Midbrain (tissue), 1 donor: ENCODE measurements at places on chromosomes 12 and 14.

- DNase-seq: no peak
These were observed 136.3 kb downstream of the AEBP2 start for GRCh38 chr12:19575337-19576243.

GRCh38 chr14:41607966-41608663, 1.4 kb downstream of the LRFN5 start:
- no peak for DNase-seq

DNA sequence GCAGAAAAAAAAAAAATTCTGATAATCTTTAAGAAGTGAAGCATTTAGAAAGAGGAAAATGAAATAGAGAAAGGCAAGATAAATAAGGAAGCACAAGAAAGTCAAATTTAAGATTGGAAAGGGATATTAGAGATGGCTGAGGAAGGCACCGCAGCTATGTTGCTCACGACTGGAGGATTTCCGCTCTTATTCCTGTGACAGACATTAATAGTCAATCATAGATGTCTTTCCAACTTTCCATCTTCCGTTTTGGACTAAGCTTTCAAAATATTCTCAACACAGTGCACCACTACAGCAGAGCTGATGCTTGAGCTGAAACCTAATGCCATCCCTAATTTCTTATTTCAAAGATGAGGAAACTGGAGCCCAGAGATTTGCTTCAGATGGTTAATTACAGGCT, 290.6 kb downstream of the FOXN3 start:
- no peak for DNase-seq

GRCh38 chr14:86543521-86543920, 1013.6 kb downstream of the FLRT2 start:
- no peak for DNase-seq

- DNase-seq: no peak
These were observed 131.1 kb upstream of the VRK1 start for GRCh38 chr14:96666088-96666487.

DNA sequence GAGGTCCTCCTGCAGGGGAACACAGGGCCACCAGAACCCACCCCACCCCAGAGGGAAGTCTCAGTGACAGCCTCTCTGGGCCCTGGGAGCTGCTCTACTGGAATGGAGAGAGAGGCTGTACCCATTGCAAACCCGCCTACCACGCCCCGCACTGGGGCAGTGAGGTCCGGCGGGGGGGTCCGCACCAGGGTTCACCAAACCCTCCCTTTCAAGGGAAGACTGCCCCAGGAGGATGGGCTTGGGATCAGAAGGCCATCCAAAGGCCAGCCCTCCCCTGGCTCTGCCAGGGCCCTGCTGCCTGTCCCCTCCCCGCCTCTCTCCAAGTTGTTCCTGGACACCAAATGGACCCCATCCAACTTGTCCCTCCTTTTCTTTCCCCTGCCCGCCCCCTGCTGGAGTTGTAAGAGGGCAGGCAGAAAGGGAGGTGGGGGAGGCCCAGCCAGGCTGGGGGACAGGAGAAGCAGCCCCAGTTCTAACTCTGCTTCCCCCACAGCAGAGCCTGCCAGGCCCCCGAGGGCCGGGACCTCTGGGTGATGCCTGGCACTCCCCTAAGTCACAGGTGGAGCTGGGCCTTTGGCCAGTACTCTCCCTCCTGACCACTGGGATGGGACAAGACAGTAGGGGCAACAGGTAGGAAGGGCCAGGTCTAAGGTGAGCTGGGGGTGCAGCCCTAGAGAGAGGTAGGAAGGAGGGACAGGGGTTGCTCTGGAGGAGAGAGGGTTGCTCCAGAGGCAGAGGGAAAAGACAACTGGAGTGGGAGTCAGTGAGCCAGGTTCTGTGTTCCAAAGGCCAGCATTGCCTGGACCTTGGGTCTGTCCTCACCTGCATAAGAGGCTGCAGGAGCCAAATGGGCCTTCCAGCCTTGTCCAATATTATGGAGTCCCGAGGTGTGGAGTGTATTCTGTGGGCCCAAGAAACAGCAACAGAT, 3.2 kb upstream of the DIO3 start:
- DNase-seq: peak; percentile 5

- DNase-seq: no peak
These were observed 216.7 kb downstream of the FBXL14 start for GRCh38 chr12:1377681-1378080.

- DNase-seq: peak; percentile 86
These were observed at the start of gene GAS2L3 for GRCh38 chr12:100573292-100574186. Gene GAS2L3 (plus strand): TSS chr12:100573684. CDS start chr12:100594905, 21,221 bp downstream.

GRCh38 chr12:1093166-1093751, 102.2 kb downstream of the ERC1 start:
- DNase-seq: peak; percentile 65

GRCh38 chr12:27673101-27673718, 23.0 kb upstream of the REP15 start:
- DNase-seq: no peak

- DNase-seq: no peak
These were observed 215.5 kb downstream of the C12orf50 start for GRCh38 chr12:87813476-87814234.

- DNase-seq: no peak
These were observed 693.3 kb downstream of the MED13L start for GRCh38 chr12:115584156-115584555.

DNA sequence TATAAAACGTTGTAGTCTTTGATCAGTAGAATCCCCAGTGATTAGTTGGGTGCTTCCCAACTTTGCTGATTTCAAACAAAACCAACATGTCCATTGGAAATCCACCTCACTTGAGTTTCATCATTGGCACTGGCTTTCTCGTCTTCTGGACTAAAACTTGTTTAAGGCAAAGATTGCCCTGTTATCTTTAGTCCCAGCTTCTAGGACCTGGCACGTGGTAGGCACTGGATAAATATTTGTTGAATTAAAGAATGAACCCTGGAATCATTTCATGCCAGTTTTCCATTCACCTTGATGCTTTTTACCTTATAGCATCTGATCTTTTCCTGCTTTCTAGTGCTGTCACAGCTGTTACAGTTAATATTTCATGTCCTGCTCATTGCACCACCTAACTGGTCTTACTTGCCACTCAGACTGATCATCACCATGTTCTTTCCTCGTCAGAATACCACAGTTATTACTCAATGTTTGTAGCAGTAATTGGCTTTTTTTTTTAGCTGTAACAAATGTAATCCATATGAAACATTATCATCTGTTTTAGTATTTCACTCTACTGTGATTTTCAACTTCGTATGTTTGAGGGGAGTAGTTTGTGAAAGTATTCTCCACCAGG, 7.3 kb upstream of the C12orf50 start:
- no peak for DNase-seq

DNA sequence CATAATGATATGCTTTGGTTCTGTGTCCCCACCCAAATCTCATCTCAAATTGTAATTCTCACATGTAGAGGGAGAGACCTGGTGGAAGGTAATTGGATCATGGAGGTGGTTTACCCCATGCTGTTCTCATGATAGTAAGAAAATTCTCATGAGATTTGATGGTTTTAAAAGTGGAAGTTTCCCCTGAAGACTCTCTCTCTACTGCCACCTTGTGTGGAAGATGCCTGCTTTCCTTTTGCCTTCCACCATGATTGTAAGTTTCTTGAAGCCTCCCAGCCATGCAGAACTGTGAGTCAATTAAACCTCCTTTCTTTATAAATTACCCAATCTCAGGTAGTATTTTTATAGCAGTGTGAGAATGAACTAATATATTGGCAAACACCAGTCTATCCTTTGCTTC, 260.4 kb upstream of the PPFIA2 start:
- DNase-seq: no peak

GRCh38 chr12:62792236-62792870, 142.6 kb downstream of the PPM1H start:
- no peak for DNase-seq

- no peak for DNase-seq
These were observed 1.4 kb downstream of the EPS8 start for GRCh38 chr12:15787778-15788177.

DNA sequence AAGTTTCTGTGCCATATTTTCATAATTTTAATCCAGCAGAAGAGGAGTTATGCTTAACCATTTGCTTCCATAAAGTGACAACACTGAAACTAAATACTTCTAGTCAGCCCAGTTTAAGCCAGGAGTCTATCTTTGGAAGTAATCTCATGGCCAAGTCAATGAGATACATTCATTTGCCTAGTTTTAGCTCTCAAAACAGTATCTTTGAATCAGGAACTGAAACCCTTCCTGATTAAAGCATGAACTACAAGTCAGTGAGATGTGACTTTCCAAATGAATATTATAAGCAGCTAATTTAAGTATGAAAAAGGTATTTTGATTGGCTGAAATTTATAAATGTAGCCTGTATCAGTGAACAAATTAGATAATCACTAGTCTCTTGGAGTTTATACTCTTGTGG, 491.5 kb downstream of the SLC6A15 start:
- DNase-seq: no peak

DNA sequence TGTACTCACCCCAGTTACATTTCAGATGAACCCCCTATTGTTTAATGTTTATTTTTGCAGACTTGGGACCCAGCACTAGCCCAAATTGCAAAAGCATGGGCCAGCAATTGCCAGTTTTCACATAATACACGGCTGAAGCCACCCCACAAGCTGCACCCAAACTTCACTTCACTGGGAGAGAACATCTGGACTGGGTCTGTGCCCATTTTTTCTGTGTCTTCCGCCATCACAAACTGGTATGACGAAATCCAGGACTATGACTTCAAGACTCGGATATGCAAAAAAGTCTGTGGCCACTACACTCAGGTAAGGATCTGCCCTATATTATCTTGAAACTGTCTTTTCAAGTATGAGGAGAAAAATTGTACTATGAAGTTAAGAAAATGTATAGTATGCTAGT, 1.2 kb downstream of the GLIPR1 start:
- no peak for DNase-seq

DNA sequence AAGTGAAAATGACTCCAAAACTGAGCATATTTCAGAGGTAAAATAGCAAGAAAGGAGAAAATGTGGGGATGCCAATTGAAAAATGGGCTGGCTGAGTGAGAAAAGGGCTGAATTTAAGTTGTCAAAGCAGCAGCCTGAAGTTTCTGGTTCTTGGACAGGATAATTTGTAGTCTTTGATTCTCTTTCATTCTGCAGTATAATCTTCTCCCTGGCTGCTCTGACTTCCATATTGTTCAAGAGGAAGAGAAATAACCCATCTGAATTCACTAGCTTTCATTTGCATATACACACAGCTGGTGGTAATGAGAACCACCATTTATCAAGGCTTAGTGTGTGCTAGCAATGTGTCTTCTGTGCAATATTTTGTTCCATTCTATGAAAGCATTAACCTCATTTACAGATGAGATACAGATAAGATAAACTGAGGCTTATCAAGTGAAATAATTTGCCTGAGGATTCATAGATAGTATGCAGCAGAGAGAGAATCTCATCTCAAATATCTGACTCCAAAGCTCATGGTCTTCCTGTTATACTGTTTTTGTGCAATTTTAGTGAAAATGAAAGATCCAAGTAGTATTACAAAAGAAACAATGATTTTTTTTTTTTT, 184.2 kb downstream of the TMTC2 start:
- DNase-seq: peak; percentile 52

DNA sequence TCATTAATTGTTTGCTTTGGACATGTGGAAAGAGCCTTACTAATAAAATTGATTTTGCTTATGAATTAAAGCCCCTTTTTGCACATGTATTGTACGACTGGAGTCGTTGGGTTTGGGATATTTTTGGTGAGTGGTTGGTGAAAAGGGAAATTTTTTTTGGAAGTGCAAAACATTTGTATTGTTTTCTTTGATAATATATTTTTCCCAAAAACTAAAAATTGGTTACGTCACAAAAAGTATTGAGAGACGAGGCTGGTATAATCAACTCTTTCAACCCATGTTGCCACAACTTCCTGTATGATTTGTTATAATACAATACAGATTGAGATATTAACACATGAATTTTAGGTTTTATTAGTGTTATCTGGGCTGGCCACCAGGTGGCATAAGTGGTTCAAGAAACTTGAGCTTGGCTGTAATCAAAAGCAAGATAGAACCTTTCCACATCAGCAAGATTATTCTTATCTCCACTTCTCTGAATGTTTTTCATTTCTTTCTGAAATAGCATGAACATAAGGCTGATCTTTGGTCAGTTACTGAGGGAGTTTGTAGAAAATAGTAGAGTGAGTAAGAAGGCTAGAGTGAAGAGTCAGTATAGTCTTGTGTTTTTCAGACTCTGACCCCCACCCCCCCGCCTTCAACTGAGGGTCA, 8.7 kb downstream of the NGDN start:
- peak; percentile 55 for DNase-seq

DNA sequence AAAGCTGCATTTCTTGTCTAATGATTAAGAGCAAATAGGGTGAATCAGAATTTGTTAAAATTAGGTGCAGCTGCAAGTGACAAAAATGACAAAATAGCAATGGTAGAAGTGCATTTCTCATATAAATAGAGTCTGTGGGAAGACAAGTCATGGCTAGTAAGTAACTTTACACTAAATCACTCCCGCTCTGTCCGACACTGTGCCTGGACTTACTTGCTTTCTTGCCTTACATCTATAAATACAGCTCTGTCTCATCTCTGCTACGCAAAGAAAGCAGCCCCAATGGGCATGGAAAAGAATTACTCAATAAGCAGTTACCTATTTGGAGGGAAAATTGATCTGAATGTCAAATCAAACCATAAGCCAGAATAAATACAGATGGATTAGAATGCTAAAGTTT, 245.4 kb upstream of the KRR1 start:
- no peak for DNase-seq

GRCh38 chr12:27802511-27802910, 22.5 kb upstream of the MANSC4 start:
- DNase-seq: no peak

GRCh38 chr14:72439707-72440106, 454.2 kb downstream of the DPF3 start:
- DNase-seq: no peak

GRCh38 chr12:69679119-69679518, 20.0 kb downstream of the BEST3 start:
- no peak for DNase-seq

GRCh38 chr14:73236157-73236556, 1.1 kb upstream of the PAPLN start:
- no peak for DNase-seq

DNA sequence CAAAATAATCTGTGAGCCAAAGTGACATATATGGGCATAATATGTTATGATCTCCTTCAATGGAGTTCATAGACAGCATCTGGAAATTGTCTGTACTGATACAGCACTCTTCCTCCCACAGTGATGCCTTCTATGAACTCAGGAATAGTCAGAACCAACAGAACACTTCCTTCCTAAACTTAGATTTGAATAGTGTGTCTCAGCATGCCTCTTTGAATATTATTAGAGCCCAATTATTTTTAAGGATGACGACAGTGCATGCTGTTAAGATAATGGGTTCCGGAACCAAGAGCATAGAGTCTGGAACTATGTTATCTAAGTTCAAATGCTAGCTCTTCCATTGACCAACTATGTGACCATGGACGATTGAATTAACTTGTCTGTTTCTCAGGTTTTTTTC, 386.6 kb upstream of the PRICKLE1 start:
- no peak for DNase-seq

GRCh38 chr12:49662998-49663843, 39.9 kb downstream of the PRPF40B start:
- DNase-seq: peak; percentile 53
